ENCODE measurements at places on chromosomes 7 and 10.

GRCh38 chr7:139854803-139855497 is 25.9 kb downstream of the TBXAS1 start:
- no peak for DNase-seq

DNA sequence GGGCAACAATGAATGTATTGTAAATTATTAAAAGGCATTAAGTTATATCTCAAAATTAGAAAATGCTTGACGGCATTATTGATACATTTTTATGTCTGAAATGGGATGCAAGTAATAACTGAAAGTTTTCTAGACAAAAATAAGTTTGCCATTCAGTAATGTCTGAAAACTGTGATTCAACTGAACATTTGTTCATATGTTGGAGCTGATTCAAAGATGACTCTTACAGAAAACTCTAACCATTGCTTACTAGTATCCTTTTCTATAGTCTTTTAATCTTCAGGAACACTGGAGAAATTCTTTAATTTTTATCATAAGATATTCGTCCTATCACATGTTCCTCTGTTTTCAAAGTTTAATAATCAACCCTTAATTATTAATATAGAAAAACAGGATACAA is 71.1 kb upstream of the TFEC start:
- no peak for DNase-seq

DNA sequence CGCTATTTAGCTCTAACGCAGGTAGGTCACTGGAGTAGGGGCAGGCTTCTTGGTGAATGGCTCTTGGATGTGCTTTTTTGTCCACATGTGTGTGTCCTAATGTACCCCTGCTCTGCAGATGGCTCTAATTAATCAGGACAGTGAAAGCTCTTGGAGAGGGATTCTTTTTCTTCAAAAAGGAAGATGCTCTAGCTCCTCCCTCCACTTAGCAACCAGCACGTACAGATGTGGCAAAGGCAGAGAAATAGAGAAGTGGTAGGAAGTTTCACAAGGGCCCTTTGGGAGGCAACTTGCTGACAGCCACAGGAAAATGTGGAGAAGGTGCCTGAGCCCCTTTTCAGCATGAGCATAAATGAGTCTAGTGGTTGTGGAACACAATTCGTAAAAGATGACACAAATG is 221.7 kb downstream of the PLXNA4 start:
- no peak for DNase-seq

- DNase-seq: no peak
Measured at GRCh38 chr7:112067632-112068540, 138.3 kb downstream of the DOCK4 start.

- DNase-seq: no peak
Measured at GRCh38 chr7:141785706-141786552, 4.1 kb upstream of the TAS2R5 start.

DNA sequence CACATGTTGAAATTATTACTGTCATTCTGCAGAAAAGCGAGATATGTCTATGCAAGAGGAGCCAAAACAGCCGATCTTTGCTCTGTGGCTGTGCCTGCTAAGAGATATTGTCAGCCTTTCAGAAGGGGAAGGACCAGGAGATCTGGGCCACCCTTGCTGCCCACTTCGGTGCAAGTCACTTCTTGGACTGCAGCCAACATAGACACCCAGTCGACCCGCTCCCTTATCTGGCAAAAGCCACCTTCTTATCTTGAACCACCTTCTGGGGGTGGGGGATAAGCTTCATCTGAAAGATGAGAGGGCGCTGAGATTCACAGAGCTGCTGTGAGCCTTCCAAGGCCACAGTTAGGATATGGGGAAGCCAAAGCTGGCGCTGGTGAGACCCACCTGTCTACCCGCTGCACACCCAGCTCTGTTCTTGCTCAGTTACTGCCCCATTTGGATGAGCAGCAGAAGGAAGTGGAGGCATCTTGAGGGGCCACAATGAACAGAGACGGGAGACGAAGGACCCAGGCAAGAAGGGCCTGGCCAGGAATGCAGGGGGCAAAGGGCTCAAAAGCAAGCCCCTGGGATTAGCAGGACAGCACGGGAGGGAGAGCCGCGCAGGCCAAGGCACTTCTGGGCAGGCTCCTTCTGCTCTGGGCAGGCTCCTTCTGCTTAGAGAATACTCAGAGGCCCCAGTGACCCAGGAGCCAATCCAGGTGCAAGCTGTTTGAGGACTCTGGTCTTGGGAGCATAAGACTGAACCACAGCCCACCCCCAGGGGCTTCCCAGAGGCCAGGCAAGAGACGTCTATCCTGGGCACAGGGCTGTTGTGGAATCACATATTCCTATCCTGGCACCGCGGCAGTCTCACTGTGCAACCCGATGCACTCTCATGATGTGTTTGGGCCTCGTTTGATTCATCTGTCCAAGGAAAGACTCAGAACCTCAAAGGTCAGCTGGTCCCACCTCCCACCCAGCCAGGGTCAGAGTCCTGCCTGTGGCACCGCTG is 38.4 kb upstream of the NPFFR1 start:
- no peak for DNase-seq

- DNase-seq: no peak
Measured at GRCh38 chr7:66330961-66331360, 125.8 kb downstream of the TPST1 start.

- DNase-seq: peak; percentile 89
Measured at GRCh38 chr7:128883622-128884448, 21.2 kb downstream of the ATP6V1F start.

- DNase-seq: no peak
Measured at GRCh38 chr10:132238371-132239125, 51.8 kb downstream of the DPYSL4 start.

GRCh38 chr7:150368096-150368883 is at the start of gene REPIN1:
Gene REPIN1, plus strand, starts transcription at chr7:150368822. Its CDS starts 890 bp downstream, at chr7:150369712.
- DNase-seq: peak; percentile 95

- DNase-seq: no peak
Measured at GRCh38 chr7:115054478-115055065, 132.7 kb downstream of the MDFIC start.

GRCh38 chr10:93464776-93465388 is 17.3 kb downstream of the MYOF start:
- no peak for DNase-seq

- DNase-seq: no peak
Measured at GRCh38 chr10:102779680-102780526, 36.2 kb downstream of the WBP1L start.

- no peak for DNase-seq
Measured at GRCh38 chr10:108598831-108599230, 1324.5 kb downstream of the XPNPEP1 start.

- no peak for DNase-seq
Measured at GRCh38 chr10:97533888-97534287, 35.2 kb downstream of the UBTD1 start.

- no peak for DNase-seq
Measured at GRCh38 chr10:4230036-4230435, 445.0 kb upstream of the KLF6 start.

- DNase-seq: no peak
Measured at GRCh38 chr7:50226145-50226544, 78.4 kb upstream of the IKZF1 start.

- no peak for DNase-seq
Measured at GRCh38 chr7:96183163-96183670, 138.7 kb downstream of the SLC25A13 start.

DNA sequence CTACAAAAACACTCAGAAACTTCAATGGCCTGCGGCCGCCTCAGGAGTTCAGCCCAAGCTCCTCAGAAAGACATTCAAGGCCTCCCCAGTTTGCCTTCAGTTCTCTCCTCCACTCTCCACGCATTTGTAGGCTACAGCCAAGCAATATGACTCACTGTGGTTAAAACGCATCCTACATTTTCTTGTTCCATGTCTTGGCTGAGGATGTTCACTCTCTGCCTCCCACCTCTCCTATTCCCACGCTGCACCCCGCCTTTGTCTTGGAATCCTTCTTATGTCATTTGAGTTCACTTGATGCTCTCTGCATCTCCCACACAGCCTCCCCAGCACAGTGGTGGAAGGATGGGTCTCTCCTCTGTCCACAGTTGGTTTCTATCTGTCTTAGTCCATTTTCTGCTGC is 184.8 kb downstream of the NPSR1 start:
- no peak for DNase-seq

DNA sequence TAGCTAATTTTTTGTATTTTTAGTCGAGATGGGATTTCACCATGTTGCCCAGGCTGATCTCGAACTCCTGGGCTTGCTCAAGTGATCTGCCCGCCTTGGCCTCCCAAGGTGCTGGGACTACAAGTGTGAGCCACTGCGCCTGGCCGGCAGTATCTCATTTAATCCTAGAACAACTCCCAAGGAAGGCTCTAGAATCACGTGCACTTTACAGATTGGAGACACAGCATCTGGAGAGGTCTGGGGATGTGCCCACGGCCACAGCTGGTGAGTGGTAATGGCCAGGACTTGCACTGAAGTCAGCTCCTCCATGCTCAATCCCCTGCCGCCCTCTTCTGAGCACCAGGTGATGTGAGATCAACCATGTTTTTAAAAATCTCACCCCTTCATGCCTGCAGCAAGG is 43.1 kb downstream of the CARD11 start:
- DNase-seq: no peak

GRCh38 chr7:69025249-69025648 is 573.0 kb upstream of the AUTS2 start:
- no peak for DNase-seq

DNA sequence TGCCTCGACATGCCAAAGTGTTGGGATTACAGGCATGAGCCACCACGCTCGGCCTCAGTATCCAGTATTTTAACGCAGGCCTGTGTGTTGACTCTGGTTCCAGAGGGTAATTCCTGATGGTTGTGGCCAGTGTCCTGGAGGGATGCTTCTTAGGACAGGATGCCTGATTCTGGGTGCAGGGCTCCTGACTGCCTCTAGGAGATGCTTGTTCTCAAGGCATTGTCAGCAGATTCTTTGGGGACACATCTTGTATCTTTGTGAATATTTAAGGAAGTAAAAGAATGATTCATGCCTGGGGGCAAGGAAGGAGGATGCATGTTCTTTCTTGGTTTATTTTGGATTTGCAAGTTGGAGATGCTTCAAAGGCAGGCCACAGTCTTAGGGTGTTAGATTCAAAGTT is 2.2 kb downstream of the ZDHHC4 start:
- DNase-seq: no peak

GRCh38 chr7:142787783-142788182 is 17.0 kb downstream of the PRSS2 start:
- DNase-seq: no peak

- no peak for DNase-seq
Measured at GRCh38 chr7:109844362-109844761, 1246.6 kb upstream of the LRRN3 start.

Data from ecto neural progenitor cell (in vitro differentiated cells).